Iris pigment epithelial cell (primary cell): ENCODE measurements at places on chromosomes 2 and 18.

- DNase-seq: peak; percentile 99
Measured at GRCh38 chr2:69177785-69178636, 165.0 kb downstream of the ANTXR1 start.

- no peak for DNase-seq
Measured at GRCh38 chr18:3885209-3885792, 435.3 kb downstream of the TGIF1 start.

- DNase-seq: peak; percentile 61
Measured at GRCh38 chr18:22604390-22604985, 186.8 kb upstream of the CTAGE1 start.

DNA sequence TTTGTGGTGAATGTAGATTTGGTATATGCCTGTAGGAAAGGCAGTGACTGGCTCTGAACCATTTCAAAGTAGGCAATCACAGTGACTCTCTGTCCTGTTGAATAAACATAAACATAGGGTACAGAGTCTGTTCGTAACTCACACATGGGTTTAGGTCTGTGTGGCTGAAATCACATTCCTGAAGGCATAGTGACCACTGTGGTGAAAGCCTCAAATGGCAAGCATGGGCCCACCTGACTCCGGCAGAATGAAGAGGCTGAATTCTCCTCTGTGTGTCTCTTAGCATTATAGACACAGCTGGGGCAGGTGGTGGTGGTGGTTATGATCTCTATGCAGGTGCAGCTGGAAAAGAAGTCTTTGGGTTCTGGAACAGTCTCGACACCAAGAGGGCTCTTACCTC is 61.2 kb downstream of the ITGA6 start:
- DNase-seq: no peak

GRCh38 chr2:18849841-18850578 is 260.6 kb upstream of the NT5C1B start:
- DNase-seq: no peak

GRCh38 chr2:238162846-238163441 is 4.2 kb downstream of the ERFE start:
- DNase-seq: peak; percentile 44

GRCh38 chr2:20198796-20199632 is 25.9 kb downstream of the SDC1 start:
- DNase-seq: no peak

GRCh38 chr18:64714086-64714485 is 565.2 kb upstream of the LINC00305 start:
- DNase-seq: no peak

DNA sequence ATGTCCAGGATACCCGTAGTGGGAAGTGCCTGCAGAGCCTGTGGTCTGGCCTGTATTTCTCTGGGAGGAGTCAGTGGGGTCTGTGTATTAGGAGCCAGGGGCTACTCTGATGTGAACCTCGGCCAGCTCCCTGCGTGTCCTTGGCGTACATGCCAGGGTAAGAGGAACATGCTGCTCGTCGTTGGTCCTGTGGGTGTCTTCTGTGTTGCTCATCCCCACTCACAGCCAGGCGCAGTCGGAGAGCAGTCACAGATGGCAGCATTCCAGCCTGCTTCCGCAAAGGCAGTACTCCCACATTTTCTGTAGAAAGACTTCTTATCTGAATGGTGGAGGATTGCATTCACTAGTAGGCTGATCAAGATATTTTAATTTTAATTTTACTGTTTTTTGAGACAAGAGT is 84.9 kb downstream of the DGKD start:
- peak; percentile 36 for DNase-seq

DNA sequence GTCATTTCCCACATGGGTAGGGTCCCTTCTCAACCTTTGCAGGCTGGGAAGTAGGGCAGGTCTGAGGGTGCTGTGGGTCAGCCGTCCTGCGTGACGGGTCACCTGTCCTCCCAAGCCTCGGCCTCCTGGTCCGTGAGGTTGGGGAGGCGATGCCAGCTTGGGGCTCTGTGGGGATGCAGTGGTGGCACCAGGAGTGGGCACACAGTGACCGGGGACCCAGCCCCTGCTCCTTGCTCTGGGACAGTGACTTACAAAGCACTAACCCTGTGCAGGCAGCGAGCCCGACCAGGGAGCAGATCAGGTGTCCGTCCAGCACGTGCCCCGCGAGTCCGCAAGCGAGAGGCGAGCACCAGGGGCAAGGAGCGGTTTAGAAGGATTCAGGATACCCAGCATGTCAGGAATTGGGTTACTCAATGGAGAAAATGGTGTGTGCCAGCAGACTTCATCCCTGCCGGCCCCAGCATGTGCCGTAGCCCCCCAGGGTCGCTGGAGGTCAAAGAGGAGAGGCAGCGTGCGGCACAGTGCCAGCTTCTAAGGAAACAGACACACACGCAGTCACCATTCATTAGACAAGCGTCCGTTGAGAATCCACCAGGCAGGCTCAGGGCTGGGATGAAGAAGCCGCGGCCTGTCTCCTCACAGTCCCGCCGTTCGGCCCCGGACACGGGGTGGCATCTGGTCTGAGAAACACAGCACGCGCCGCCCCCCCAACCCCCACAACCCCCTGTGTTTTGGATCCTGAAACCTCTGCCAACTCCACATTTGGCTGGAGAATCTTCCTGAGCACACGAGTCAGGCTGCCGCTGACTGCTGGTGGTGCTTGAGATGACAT is 11.7 kb downstream of the COLEC11 start:
- no peak for DNase-seq

GRCh38 chr2:99450199-99450598 is 39.6 kb downstream of the REV1 start:
- no peak for DNase-seq

GRCh38 chr18:48548011-48548771 is 9.4 kb downstream of the CTIF start:
- DNase-seq: peak; percentile 91

DNA sequence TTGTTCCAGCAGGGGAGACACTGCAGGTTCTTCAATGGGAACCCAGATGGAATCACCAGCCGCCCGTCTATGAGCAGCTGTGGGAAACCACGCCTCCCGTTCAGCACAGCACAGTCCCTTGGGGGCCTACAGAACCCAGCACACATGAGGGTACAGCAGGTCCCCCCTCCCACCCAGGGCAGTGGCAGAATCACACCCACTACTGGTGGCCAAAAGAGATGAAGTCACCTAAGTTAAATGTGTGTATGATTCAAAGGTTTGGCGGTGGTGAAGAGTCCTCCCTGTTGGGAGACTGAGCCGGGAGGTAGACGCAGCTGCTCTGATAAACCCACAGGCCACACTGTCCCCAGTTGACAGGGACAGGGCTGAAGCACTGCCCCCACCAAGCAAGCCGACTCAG is 44.3 kb downstream of the L3MBTL4 start:
- no peak for DNase-seq

- DNase-seq: no peak
Measured at GRCh38 chr2:197057959-197058358, 131.5 kb upstream of the PGAP1 start.

GRCh38 chr18:38616306-38616705 is 1050.7 kb upstream of the CELF4 start:
- no peak for DNase-seq

DNA sequence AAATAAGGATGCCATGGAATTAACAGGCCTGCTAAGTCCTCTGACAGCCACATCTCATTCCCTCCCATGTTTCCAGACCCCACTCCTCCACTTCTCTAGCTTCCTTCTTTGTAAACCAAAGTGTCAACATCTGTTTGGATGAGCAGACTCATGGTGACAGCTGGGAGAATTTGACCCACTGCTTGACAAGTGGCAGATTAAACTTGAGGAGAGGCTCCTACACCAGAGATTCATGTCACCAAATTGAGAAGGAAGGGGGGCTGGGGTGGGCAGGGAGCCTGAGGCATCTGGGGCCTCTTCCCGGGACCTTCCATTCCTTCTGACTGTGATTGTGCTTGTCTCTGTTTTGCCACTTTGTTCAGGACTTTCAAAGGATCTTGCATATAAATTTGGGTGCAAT is 41.0 kb upstream of the IGFBP5 start:
- no peak for DNase-seq

DNA sequence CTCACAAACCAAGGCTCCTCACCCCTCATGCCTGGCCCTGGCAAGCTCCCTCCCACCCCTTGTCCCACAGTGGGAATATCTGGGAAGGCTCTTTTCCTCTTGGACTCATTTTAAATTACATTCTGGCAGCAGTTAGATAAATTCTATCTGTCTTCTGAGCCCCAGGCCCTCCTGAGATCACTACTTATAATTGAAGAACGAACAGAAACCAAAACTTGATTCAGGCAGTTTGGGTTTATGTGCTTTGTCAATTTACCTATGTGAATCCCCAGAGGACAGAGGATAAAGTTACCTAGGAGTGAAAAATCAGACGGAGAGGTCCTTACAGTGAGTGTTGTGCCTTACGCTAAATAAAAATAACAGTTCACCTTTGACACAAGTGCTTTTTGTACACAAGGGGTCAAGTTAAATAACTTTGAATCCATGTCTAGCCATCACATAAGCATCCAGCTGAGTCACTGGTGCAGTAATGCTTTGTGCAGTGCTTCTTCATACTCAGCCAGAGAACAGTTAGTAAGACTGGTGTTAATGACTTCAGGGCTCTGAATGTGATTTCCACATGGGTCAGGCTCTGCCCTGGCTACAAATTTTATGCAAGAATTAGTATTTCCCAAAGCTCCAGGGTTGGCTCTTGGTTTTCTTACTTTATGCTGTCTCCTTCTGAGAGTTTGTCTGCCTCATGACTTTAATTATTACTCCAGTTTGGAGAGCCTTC is 329.3 kb downstream of the INSIG2 start:
- peak; percentile 81 for DNase-seq

DNA sequence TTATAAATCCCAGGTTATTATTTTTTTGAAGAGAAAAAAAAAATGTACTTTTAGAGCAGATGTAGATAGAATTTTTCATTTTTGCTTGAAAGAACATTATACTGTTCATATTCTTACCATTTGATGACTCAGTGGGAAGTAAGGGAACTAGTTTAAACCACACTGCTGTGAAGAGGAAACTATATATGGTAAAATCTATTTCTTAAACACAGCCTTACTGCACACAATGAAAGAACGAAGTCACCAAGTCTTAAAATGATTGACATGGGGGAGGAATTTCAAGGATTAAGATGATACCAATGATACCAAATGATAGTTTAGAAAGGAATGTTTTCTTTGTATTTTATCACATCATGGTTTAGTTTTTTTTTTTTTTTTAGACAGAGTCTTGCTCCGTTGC is 5.0 kb downstream of the ACTR2 start:
- peak; percentile 87 for DNase-seq

DNA sequence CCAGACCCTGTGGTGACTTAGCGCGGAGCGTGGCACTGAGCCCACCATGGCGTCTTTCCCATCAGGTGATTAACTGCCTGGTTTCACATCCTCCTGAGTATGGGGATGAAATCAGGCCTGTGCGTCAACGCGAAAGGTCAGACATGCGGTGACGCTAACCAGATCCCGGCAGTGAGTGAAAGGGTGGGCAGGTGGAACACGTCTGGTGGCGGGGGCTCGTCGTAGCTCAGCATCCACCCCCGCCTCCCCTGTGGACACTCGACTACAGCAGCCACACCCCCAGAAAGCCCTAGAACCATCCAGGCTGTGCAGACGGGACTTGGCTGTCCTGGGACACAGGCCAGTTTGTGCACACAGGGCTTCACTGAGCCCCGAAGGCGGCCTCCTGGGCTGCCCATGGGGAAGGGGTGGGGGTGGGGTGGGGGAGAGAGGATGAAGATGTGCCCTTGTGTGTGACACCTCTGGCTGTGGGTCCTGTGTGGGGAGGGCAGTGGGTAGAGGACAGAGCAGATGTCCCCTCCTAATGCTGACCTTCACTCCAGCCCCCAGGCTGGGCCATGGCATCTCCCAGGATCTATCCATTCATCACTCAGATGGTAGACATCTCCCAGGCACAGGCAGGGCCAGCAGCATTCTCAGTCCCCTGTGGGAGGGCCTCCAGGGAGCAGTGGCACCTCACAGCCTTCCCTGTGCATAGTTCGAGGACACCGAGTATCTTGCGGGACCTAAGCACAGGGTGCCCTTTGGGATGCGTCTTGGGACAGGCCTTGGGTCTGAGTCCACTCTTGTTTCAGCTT is 27.5 kb downstream of the RAMP1 start:
- DNase-seq: peak; percentile 22

- no peak for DNase-seq
Measured at GRCh38 chr2:65638443-65638842, 206.0 kb upstream of the SPRED2 start.

DNA sequence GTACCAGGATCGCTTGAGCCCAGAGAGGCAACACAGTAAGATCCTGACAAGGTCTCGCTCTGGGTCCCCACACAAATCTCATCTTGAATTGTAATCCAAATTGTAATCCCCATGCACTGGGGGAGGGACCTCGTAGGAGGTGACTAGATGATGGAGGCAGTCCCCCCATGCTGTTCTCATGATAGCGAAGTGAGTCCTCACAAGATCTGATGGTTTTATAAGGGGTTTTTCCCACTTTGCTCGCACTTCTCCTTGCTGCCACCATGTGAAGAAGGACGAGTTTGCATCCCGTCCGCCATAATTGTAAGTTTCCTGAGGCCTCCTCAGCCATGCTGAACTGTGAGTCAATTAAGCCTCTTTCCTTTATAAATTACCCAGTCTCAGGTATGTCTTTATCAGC is 46.0 kb upstream of the SERTAD2 start:
- DNase-seq: no peak

GRCh38 chr18:24530630-24531111 is 70.2 kb downstream of the HRH4 start:
- DNase-seq: peak; percentile 14

DNA sequence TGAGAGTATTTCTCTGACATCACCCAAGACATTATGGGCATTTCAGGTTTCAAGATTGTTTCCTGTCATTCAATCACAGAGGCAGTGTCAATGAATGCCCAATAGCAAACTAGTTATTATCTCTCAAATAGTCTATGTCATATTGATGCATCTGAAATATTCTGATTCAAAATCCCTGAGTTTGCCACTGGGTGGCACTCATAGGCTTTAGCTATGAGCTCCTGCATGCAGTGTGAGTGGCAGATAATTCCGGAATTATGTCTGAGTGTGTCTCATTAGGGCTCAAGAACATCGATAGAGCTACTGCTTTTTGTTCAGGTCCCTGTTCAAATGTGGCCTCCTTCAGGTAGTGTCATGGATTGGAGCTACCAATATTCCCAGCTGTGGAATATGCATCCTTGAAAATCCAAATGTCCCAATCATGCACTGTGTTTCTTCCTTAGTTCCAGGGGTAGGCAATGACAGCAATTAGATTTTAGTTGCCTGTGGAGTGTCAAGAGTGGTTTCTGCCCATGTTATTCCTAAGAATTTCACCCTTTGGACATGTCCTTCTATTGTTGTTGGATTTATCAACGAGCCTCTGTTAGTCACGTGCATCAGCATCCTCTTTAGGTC is 7.8 kb upstream of the OR6B3 start:
- peak; percentile 57 for DNase-seq

DNA sequence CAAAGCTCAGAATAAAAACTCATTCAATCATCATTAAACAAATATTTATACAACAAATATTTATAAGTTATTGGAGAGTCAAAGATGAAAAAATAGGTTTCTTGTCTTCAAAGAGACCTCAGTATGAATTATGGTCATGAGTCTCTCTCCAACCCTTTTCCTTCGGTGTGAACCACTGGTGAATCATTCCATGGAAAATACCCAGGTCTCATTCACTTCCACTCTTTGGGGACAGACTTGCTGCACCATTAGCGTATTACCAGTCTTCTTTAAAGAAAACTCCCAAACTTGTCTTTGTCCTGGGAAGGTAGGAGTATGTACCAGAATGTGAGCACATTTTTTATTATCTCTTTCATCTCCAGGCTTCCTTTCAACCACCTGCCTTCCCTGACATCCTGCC is 257.4 kb upstream of the RBMS1 start:
- DNase-seq: peak; percentile 26
